Fibroblast of skin of scalp (primary cell): ENCODE measurements at places on chromosomes 1 and 21.

DNA sequence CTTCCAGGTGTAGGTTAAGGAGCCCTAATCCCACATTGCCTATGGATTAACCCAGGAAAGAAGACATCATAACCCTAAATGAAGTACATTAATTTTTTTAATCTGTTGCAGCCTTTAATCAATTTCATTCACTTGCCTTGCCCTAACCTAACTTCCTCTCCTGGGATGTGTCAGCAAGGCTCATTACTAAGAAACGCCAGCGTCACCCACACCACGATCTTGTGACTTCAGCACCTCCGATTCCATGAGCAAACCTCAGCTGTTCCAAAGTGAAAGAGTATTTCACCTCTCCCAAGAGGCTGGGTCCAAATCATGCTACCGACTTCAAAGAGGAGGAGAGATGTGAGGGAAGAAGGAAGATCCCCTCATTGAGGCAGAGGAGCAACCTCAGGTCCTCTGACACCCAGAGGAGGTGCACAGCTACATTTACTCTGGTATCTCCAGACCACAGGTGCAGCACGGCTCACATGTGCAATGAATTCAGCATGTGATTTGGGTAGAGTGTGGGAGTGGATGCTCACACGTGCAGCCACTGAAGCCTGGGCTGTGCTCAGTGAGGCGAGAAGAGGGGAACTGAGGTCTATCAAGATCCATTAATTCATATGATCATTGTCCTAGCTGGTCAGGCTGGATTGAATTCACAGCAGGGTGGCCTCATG is 134.1 kb downstream of the SLC30A10 start:
- no peak for DNase-seq

- no peak for DNase-seq
Measured at GRCh38 chr1:179327196-179327595, 33.6 kb downstream of the SOAT1 start.

GRCh38 chr1:174812016-174812415 is 187.7 kb upstream of the CACYBP start:
- no peak for DNase-seq

- DNase-seq, result no peak
Measured at GRCh38 chr21:29302359-29302875, 3.7 kb downstream of the BACH1 start.

DNA sequence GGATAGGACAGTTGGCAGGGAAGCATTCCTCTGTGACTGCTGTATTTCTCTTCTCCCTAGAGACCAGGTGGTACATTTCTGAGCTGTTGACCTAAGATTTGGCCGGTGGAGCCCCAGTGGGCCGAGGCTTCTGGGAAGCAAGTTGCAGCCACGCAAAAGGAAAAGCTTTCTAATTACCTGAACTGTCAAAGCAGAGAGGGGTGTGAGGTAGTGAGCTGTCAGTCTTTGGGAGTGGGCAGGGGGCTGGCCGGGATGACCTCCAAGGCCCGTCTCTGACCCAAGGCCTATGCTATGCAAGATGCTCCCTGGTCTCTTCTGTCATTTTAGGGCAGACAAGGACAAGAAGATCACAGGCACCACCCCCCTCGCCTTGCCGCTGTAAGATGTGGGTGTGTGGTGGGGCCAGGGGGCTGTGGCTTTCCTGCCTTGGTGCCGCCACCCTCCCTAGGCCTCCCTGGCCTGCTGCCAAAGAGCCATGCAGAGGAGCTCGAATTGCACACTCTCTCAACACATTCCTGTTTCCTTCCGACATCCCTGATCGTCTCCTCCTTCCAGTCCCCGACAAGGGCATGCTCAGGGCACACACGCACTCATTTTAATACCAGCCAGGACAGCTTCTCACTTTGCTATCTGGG is 7.7 kb downstream of the PADI1 start:
- DNase-seq, result peak; percentile 96

DNA sequence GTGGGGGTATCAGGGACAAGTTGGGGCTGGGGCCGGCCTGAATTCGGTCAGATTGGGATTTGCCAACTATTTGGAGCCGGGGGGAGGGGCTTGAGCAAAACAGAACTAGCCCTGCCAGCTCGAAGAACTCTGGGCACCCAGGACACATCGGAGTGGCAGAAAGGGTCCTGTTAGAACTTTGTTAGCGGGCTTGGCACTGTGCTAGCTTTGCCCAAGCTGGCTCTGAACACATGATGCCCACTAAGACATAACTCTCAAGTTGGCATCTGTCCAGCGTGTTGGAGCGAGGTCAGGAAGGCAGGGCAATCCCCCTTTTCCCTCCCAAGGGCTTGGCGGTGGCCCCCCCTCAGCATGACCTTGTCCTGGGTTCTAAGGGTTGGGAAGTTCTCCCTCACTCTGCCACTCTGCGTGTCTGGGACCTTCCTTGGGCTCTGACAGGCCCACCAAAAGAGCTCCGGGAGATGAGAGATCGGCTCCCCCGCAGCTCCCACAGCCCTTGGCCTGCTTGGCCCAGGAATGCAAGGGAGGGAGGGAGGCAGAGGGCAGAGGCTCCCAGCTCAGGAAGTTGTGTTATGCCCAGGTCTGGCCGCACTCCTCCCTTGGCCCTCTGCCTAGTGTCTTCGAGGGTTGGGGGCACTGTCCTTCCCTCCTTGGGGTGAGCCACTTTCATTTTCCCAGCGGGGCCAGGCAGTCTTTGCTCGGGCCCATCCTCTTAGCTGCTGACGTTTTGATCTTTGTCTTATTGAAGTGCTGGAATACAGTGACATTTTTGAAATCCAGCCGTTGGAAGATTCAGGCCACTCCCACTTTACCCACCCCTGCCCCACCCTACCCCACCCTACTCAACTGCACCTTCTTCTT is 1.2 kb downstream of the LMNA start:
- peak; percentile 65 for DNase-seq

DNA sequence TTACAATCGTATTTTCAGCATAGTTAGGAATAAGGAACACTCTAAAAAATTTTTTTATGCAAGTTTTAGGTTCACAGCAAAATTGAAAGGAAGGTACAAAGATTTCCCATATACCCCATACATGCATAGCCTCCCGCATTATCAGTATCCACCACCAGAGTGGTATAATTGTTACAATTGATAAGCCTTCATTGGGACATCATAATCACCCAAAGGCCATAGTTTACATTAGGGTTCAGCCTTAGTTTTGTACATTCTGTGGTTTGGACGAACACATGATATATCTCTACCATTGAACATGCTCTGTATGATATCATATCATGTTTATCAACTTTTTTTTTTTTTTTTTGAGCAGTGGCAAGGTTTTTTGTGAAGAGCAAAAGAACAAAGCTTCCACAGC is 180.0 kb downstream of the SDCCAG8 start:
- no peak for DNase-seq

DNA sequence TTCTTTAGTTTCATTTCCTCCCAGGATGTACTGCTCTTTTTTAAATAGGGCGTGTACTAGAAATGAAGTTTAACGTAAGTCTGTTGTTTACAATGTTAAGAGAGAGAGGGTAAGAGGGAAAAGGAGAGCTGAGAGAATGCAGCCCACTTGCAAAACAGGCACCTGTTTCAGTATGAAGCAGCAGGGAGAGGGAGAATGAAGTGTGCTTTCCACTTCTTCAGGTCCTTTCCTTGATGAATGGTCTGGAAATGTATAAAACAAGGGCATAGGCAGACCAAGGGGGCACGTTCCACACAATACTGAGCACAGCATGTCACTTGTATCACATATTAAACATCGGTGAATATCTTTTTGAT is 2.0 kb downstream of the KCNA3 start:
- no peak for DNase-seq

- DNase-seq, result peak; percentile 31
Measured at GRCh38 chr1:151993084-151993733, 450 bp downstream of the S100A10 start.

- no peak for DNase-seq
Measured at GRCh38 chr1:103958699-103959098, 209.0 kb downstream of the AMY1C start.

- DNase-seq, result peak; percentile 90
Measured at GRCh38 chr1:152036267-152037216, at the start of gene S100A11. TSS of gene S100A11 (minus strand) at chr1:152037004. CDS start at chr1:152036915, 89 bp downstream.

GRCh38 chr1:194533641-194534040 is 1347.2 kb upstream of the B3GALT2 start:
- DNase-seq, result no peak

DNA sequence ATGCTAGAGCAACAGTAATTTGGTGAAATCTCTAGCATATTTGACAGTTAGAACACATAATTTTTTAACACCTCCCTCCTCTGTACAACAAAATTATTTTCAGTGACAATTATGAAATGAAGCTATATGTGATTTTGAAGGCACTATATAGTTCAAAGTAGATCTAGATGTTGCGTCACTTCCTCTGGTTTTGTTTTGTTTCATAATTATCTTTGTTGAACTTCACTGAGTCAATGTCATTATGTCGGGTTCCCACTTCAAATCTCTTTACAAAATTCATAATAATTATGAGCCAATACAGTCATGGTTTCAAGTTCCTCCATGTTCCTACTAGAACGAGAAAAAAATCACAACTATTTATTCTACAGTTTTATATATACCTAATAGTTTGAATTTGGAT is 254.8 kb upstream of the PLXNA2 start:
- DNase-seq, result no peak

DNA sequence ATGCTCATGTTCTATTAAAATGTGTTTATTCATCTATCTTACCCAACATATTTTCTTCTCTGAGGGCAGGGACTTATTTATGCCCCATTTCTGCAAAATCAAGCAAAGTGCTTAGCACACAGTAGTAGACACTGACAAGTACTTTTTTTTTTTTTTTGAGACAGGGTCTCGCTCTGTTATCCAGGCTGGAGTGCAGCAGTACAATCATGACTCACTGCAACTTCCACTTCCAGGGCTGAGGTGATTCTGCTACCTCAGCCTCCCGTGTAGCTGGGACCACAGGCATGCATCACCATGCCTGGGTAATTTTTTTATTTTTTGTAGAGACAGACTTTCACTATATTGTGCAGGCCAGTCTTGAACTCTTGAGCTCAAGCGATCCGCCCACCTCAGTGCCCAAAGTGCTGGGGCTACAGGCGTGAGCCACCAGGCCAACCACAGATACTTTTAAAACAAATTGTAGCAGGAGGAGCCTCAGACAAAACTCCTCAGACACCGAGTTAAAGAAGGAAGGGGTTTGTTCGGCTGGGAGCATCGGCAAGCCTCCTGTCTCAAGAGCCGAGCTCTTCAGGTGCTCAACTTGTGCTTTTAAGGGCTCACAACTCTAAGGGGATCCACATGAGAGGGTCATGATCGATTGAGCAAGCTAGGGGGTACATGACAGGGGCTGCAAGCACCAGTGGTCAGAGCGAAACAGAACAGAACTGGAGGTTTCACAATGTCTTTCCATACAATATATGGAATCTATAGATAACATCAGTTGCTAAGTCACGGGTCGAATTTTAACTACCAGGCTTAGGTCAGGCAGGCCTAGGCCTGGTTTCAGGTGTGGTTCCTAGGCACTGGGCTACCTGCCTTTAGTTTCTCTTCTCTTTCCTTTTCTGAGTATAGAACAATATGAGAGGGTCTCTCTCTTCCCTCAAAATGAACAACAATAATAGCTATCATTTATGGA is 5.7 kb upstream of the TMEM167B start:
- no peak for DNase-seq

GRCh38 chr1:227396539-227397353 is 78.5 kb upstream of the CDC42BPA start:
- DNase-seq, result no peak

DNA sequence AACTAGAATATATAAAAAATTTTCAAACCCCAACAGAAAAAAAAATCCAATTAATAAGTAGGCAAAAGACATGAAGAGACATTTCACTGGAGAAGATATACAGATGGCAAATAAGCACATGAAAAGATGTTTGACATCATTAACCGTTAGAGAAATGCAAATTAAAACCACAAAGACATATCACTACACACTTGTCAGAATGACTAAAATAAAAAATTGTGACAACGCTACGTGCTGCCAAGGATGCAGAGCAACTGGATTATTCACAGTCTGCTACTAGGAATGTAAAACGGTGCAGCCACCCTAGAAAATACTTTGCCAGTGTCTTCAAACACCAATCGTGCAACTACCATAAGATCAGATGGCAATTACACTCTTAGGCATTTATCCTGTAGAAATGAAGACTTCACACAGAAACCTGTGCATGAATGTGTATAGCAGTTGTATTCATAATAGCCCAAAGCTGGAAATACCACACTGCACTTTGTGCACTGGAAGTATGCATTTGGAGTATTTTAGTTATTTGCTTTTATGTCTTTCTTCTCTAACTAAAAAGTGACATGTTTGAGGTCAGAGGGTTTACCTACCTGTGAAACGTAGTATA is 75.3 kb upstream of the PALMD start:
- no peak for DNase-seq

DNA sequence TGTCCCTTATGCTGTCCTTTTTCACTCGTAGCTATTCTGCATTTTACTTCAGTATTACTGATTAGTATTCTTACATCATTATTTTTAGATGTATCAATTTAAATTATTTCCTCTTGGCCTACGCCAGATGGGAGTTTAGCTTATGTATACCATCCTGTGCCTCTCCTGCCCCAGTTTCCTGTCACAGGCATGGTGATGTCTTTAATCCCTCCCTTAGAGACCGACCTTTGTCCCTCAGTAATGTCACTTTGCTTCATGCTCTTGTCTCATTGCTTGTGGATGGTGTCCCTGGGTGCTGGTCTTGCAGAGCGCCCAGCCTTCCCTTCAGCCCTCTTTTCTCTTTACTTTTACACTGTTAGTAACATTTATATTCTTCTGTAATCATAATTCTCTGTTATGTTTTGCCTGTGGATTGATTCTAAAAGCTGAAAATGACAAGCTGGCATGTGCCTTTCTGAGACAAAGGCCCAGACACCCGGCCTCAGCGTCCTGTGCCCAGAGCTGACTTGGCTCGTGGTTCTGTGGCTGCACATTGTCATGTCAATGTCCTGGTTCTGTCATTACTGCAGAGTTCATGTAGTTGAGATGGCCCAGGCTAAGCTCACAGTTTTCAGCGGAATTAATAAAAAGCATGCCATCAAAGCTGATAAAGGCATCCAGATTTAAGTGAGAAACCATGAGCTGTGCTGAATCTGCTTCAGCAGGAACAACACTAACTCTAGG is 100.7 kb downstream of the MTR start:
- no peak for DNase-seq

GRCh38 chr1:15279576-15280230 is 32.7 kb downstream of the FHAD1 start:
- no peak for DNase-seq

GRCh38 chr1:177238967-177239366 is 68.2 kb downstream of the BRINP2 start:
- no peak for DNase-seq

DNA sequence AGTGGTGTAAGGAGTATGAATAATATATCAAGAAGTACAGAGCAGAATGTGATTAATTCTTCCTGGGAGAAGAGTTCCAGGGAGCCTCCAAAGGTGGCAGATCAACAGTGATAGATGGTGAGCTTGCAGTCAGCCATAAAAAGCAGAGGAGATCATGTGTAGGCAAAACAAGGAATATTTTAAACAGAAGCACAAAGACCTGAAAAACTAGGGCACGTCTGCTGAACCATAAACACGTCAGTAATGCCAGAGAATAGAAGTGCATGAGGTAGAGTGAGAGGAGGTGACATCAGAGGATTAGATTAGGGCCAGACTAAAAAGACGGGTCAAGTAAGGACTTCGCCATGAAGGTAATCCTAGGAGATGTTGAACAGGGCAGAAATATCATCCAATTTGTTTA is 151.8 kb downstream of the EIF4G3 start:
- DNase-seq, result no peak

- no peak for DNase-seq
Measured at GRCh38 chr1:211334986-211335385, 8.4 kb downstream of the TRAF5 start.
